Spinal cord (tissue), 10 donors: ENCODE measurements at places on chromosomes 4 and X. TPM values are rescaled to one million over a fixed set of nuclear protein-coding genes. Genes with fewer than 3 reads are reported as not detected.

Gene DCHS2
- 7.9 TPM for total RNA-seq

Gene JCHAIN
- 0.39 TPM for total RNA-seq

Gene CCDC110
- 2.0 TPM for total RNA-seq

Gene NKX3-2
- total RNA-seq: 0.20 TPM

Gene PDGFRA
- 171 TPM for total RNA-seq

Gene GLRA3
- total RNA-seq: 41.1 TPM
